HS-27A (cell line): ENCODE measurements at places on chromosomes 2 and 18.

GRCh38 chr2:116724550-116724949 is 1089.9 kb upstream of the DDX18 start:
- no peak for DNase-seq

DNA sequence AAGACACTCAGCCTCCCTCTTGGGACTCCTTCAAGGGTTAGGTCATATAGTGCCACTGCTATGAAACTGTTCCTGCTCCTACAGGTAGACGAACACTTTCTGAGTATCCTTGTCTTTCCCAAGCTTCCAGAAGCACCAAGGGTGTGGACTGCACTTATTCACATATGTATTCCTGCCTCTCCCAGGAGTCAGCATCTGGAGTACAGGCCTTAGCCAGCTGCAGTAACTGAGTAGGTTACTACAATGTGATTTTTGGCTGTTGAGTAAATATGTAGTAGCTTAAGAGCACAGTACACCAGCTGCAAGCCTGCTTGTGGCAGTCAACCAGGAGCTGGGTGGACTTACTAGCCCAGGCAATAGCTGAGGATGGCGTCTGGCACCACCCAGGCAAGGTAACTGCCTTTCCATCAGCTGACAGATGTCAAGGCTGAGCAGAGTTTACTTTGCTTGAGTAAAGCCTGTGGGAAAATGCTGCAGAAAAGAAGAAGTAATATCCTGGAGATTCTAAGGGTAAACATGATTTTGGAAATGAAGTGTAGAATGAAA is 14.0 kb upstream of the SCLY start:
- no peak for DNase-seq

GRCh38 chr2:76247006-76247405 is 536.3 kb upstream of the GCFC2 start:
- no peak for DNase-seq

GRCh38 chr2:107712857-107713256 is 113.8 kb upstream of the RGPD4 start:
- DNase-seq: no peak

GRCh38 chr2:22326250-22326649 is 1058.7 kb upstream of the KLHL29 start:
- no peak for DNase-seq

- DNase-seq: no peak
Observed at GRCh38 chr2:96325884-96326255, 753 bp downstream of the ITPRIPL1 start.
